ENCODE measurements at places on chromosomes 12 and 14. TPM values are rescaled to one million over a fixed set of nuclear protein-coding genes. Genes with fewer than 3 reads are reported as not detected.
A peak's percentile ranks its signal among the peaks of the same experiment; 100 is the strongest.

GRCh38 chr12:57554453-57554852 is 4.6 kb downstream of the KIF5A start:
- DNase-seq: no peak

DNA sequence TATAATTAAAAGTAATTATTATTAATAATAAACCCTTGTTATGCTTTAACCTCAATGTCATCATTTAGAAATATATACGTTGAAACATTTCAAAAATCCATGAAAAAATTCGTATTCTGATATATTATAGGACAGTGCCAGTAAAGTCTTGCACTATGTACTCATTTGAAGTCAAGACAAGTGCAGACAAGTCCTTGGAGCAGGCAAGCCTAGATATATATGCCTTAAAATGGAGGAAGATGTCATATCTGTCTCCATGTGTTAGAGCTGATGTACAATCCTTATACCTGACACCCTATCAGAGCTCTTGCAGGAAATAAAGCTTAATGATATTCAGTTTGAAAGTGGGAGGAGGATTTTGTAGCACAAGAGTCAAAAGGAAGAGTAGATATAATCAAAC is 310.4 kb downstream of the KCNH5 start:
- DNase-seq: no peak

- DNase-seq: no peak
These were observed 2.1 kb downstream of the CATSPERB start for GRCh38 chr14:91729756-91730155.

DNA sequence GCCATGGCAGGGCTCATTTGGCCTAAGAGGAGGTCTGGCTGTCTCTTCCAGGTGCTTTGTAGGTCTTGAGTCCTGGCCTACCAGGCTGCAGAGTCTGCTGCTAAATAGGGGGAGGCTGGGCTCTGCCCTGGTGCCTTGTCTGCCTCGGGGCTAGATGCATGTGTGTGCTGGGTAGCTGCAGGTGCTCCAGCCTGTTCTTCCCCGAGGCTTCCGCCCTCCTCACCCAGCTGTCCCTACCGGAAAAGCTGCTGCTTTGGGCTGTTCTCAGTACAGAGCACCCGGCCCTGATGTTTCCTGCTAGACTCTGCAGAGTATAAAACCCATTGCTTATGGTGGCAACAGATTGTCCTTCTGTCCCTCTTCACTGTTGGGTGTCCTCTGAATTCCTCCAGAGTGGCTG is 37.7 kb downstream of the RAB35 start:
- DNase-seq: no peak

- no peak for DNase-seq
These were observed 37.1 kb upstream of the KITLG start for GRCh38 chr12:88617352-88617751.

GRCh38 chr12:21774358-21775132 is at the start of gene KCNJ8:
TSS of gene KCNJ8 (minus strand) at chr12:21774706. CDS start at chr12:21773616, 1,090 bp downstream.
- DNase-seq: peak; percentile 65

GRCh38 chr12:12445882-12446181 is 89.0 kb downstream of the BORCS5 start:
- no peak for DNase-seq

- no peak for DNase-seq
These were observed 30.3 kb downstream of the BAZ2A start for GRCh38 chr12:56599797-56600196.

DNA sequence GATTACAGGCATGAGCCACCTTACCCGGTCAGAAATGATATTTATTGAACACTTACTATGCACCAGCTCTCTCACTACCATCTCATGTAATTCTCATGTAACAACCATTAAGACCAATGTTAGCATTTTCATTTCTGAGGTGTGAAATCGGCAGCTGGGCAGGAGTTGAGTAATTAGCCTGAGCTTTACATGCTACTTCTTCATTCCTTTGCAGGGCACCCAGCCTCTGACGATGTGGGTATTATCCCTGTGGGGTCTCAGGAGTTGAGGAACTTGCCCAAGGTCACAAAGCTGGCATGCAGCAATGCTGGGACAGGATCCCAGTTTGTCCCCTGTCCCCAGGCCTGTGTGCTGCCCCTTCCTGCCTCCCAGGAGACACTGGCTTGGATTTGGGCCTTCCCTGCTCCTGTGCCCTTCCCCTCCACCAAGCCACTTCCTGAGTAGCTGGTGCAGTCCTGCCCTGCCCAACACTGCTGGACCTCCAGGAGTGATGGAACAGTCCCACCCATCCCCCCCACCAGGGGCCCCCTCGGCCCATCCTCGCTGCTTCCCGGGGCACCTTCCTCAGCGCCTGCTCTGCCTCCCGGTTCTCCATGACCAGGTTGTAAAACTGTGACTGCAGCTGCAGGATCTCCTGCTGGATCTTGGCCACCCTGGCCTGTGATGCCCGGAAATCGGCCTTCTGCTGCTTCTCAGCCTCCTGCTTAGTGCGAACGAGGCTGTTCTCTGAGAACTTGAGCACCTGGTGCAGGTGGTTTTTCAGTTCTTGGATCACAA is 14.7 kb downstream of the RITA1 start:
- no peak for DNase-seq

GRCh38 chr12:20450591-20451180 is 82.3 kb downstream of the PDE3A start:
- DNase-seq: no peak

GRCh38 chr12:47343684-47344567 is 264.2 kb upstream of the AMIGO2 start:
- no peak for DNase-seq

DNA sequence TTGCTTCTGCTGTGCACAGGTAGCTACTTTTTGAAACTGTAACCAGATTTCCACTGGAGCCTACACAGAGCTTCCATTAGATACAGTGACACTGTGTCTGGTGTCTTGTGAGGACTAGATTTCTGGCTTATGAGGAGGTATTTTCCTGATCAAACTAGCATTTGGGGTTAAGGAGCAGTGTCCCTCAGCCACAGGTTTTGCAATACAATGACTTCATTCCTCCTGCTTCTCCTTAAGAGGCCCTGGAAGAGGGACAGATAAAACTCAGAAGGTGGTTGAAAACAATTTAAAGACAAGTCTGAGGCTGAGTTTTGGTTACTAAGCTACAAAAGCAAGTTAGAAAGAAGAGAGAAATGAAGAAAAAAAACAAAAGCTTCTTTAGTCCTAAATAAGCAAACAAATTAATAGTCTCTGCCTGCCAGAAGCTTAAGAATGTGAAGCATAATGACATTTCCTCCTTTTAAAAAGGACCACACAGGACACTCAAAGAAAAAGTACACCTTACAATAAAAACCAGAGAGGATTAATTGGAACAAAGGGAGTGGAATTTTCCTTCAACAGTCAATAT is 53.0 kb downstream of the PKP2 start:
- DNase-seq: no peak

DNA sequence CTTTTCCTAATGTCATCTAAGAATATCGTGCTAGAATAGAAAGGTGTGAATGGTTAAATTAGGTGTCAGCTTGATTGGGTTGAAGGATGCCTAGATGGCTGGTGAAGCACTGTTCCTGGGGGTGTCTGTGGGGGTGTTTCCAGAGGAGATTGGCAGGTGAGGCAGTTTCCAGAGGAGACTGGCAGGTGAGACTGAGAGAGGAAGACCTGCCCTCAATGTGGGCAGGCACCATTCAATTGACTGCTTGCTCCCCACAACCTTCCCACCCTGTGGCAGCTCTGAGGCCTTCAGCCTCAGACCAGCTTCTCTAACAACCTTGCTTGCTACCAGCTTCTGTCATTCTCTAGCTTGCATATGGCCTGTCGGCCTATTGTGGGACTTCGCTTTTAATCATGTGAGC is 9.2 kb downstream of the RNASE9 start:
- no peak for DNase-seq

- no peak for DNase-seq
These were observed 47.5 kb downstream of the FBXO34 start for GRCh38 chr14:55318694-55319093.

- DNase-seq: no peak
These were observed 165.9 kb upstream of the GSC start for GRCh38 chr14:94935706-94936300.

DNA sequence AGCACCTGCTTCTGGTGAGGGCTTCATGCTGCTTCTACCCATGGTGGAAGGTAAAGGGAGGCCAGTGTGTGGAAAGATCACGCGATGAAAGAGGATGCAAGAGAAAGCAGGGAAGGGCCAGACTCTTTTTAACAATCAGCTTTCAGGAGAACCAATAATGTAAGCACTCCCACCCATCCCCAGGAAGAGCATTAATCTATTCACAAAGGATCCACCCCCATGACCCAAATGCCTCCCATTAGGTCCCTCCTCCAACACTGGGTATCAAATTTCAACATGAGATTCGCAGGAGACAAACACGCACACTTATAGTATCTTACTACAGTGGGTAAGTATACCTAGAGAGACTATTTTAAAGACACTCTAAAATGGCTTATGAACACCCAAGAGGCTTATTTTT is 80.5 kb upstream of the TMCC3 start:
- DNase-seq: no peak

DNA sequence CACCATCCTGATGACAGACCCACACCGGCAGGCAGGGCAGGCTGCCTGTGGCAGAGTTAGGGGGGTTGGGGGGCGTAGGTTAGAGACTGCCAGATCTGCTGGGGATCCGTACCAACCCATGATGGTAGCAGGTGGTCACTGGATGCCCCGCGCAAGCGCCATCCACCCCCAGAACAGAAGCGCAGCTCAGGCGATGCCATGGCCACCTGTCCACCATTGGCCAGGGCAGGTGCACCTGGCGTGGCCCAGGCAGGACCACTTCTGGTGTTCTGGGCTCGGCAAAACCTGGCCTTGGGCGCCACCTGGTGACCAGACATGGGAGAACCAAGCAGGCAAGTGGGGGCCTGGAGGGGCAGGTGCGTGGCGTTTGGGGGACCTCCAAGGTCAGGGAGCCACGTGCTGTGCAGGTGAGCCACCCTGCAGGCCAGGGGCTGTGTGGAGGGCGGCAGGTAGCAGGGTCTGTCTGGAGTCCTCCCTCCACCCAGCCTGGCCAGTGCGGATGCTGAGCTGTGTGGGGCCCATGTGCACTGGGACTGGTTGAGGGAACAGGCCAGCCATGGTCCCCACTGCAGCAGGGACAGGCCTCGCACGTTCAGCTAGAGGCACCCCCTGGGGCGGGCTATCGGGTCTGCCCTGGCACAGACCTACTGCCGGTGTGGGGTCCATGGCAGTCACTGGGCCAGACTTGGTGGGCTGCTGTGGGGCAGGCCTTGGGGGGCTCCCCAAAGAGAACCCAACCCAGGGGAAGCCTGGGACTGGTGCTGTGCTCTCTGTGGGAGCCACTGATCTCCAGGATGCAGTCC is 15.6 kb downstream of the BAG5 start:
- peak; percentile 60 for DNase-seq

DNA sequence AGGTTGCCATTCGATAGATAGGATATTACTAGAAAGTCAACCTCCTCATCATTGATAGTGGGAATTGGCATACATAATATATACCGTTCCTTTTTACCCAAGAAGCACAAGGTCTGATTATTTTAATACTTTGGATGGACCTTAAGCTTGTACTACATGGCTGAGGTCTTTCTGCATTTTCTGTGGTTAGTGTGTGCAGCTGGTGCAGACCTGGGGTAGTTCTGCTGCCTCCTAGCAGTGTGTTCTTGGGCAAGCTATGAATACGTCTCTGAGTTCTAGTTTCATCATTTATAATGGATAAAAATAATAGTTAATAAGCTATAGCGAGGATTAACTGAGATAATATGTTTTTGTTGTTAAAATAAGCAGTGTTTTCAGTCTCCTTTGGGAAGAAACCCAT is 2.2 kb downstream of the ZDHHC17 start:
- no peak for DNase-seq

- no peak for DNase-seq
These were observed 222.0 kb downstream of the ANO2 start for GRCh38 chr12:5723071-5723470.

DNA sequence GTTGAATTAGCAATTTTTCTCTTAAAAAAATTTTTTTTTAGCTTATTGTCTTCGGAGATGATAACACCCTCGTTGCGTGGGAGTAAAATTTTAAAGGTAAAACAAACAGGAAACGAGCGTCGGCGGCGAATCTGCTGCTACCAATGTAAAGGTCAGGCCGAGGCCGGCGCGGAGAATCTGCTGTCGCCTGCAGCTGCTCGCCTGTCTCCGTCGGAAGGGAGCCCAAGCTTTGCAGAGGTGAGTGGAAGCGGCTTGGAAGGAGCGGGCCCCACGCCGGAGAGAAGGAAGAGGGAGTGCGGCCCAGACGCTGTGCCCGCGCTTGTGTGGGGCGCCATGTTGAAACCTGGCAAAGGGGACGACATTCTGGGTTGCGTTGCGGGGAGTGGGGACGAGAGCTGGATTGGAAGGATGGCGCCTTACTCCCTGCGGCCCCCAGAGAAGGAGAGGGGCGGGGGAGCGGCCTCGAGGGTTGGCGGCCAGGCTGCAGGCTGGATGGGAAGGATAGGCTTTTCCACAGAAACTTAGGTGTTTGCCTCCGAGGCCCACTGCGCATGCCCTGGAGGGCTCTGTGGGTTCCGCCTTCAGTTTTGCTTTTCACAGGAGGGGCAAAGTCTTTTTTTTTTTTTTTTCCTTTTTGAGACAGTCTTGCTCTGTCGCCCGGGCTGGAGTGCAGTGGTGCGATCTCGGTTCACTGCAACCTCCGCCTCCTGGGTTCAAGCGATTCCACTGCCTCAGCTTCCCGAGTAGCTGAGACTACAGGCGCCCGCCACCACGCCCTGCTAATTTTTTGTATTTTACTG is at the start of gene SNRNP35:
Gene SNRNP35 (plus strand): TSS at position 160 of the 800 bp plus-strand sequence. CDS start 7,402 bp downstream, outside the sequence.
- DNase-seq: peak; percentile 92

GRCh38 chr12:104472748-104473147 is 16.0 kb downstream of the CHST11 start:
- no peak for DNase-seq

Gene C12orf57
- total RNA-seq: 336 TPM

Gene FOS
- total RNA-seq: 2,036 TPM

Gene KRT85
- total RNA-seq: not detected

Gene NRL
- total RNA-seq: 5.7 TPM

Gene MEG3
- total RNA-seq: 22.4 TPM

Gene KRT71
- not detected for total RNA-seq

Gene SDSL
- total RNA-seq: 16.2 TPM

Gene IL23A
- total RNA-seq: 0.81 TPM

Gene NPFF
- not detected for total RNA-seq

Gene TMEM229B
- total RNA-seq: 46.3 TPM

Gene BEST3
- 0.27 TPM for total RNA-seq

All from hematopoietic multipotent progenitor cell (in vitro differentiated cells).